ENCODE measurements at places on chromosomes 16 and 17.

DNA sequence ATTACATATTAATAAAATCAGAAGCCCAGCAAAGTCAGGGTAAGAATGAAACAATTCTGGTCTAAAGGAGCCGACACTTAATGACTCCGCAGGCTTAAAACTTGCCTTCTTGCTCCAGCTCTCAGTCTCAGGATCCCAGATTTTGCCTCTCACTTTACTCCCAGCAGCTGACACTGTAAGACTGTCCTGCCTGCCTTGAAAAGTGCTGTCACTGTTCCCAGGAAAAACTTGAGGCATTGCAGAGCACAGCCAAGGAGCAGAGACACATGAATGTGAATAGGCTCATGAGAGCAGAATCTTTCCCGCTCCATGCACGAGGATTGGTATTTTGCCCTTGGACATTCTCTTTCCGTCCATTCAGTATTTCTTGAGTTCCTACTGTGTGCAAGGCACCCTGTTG is 457.6 kb upstream of the ZFHX3 start:
- DNase-seq = no peak

- DNase-seq = no peak
Measured at GRCh38 chr16:10562361-10562899, 18.0 kb downstream of the EMP2 start.

DNA sequence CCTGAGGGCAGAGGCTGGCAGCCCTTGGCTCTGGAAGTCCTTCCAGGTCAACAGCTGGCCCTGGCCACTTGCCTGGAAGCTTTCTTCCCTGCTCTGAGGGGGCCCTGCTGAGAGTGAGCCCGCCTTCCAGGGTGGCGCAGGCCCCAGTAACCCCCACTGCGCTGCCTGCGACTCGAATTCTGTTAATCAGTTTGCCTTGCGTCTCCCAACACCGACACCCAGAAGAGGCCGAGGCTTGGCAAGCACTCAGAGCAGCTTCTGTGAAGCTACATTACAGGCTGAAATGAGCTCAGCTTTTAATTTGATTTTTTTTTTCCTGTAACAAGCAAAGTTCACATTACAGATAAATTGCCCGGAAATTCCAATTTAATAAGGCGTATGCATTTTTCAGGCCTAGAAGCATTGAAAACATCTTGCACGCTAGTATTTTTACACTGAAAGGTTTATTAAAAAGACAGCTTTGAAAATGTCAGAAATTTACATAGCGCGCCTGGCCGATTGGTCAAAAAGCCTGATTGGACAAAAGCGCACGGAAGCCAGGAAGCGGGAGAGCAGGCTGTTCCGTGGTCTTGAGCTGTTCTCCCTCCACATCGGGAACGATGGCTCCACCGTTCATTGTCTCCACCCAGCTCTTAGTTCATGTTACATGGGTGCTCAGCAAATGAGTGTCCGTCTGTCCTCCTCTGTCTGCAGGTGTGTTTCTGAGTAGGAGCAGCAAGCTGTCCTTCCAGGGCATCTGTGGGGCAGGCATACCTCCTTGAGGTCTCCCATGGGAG is 65.5 kb upstream of the HSBP1 start:
- no peak for DNase-seq

GRCh38 chr17:54982399-54982798 is 13.8 kb downstream of the STXBP4 start:
- no peak for DNase-seq

GRCh38 chr17:19411631-19412030 is 599 bp downstream of the RNF112 start:
- DNase-seq = no peak

- no peak for DNase-seq
Measured at GRCh38 chr16:58665200-58665599, 19.4 kb downstream of the SLC38A7 start.

DNA sequence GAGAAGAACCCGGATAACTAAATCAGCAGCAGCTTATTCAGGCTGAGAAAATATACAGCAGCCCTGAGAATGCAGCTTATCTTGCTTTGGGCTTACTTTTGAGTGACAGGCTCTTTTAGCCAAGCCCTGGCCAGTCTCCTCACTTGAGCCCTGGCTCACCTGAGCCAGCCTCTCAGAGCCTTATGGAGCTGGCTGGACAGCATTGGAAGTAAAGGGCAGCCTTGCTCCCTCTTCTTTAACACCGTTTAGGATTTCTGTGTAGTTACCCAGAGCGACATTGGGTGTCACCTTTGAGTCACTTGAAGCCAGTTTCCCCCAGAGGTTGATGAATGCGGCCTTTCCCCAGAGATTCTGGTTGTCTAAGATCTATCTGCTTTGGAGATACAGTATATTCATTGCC is 7.7 kb upstream of the NPIPB2 start:
- peak; percentile 60 for DNase-seq

GRCh38 chr16:48176635-48177408 is 21.0 kb upstream of the ABCC12 start:
- DNase-seq = no peak

DNA sequence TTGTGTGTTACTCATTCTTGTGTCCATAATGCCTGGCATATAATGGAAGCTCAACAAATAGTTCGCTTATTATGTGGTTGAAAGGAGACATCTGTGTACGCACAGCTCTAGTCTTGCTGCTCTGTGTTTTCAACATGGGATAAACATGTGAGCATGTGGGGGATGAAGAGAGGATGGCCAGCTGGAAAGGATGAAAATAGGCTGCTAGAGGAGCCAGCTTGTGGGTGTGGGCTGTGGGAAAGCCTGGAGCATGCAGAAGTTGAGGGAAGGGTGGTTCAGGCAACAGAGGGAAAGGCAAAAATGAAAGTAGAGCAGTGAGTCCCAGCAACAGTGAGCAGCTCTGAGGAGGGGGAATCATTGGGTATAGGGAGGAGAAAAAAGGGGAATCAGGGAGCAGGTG is 324.6 kb upstream of the CDH11 start:
- DNase-seq = no peak

- no peak for DNase-seq
Measured at GRCh38 chr16:9102379-9102778, 10.9 kb downstream of the HAPSTR1 start.

DNA sequence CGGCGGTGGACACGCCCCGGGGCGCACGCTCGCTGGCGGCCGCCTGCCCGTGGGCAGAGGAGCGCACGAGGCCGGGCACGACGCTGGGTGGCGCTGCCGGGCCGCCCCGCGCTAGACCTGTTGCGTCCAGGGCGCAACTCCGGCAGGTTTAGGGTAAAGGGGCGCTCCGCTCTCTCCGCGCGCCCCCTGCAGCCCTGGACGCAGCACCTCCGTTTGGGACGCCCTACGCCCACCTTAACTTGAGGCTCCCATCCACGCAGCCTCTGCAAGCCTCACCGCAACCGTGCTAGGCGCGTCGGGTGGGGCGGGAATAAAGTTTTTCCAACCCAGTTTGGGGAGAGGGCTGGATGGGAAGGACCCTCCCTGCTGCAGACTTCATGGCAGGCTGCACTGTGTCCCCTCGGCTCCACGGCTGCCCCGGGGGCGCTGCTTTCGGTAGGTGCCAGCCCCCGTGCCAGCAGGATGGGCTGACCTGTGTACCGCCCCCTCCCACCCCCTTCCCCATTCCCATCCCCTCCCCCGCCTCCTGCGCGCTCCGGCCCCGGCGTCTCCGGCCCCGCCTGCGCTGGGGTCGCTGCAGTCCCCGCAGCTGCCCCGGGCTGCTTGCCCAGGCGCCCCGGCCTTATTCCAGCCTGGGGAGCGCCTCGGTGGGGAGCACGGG is at the start of gene SYT17:
Gene SYT17 (plus strand): TSS at position 531 of the 661 bp plus-strand sequence. CDS start 407 bp downstream, outside the sequence.
- DNase-seq = peak; percentile 91

Data from lung microvascular endothelial cell (primary cell).